ENCODE measurements at places on chromosomes 12 and 14. TPM values are rescaled to one million over a fixed set of nuclear protein-coding genes. Genes with fewer than 3 reads are reported as not detected.

The C12orf50 gene
- not detected for total RNA-seq

DNA sequence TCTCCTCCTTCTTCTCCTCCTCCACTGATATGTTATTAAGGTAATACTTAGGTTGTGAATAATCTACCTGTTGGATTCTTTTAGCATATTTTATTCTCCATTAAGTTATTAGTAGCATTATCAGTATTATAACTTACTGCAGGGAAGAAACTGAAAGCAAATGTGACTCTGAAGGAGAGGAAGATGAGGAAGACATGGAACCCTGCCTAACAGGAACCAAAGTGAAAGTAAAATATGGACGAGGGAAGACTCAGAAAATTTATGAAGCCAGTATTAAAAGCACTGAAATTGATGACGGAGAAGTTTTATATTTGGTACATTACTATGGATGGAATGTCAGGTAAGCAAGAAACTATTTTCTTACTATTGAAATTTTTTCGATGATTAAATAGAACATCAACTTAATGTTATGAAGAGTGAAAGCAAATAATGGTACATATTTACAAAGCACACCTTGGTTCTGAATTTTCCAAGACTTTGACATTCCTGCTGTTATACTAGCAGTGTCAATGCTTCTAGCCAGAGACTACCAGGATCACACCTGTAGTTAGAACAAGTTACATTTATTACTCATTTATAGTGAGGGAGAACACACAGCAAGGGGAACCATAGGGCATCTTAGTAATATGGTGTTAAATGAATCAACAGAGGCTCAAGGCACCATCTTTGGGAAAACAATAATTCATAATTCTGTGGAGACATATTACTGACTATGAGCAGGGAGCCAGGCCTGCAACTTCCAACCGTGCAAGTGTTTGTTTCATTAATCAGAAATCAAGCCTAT is 42.0 kb upstream of the TOMM20L start:
- DNase-seq, result no peak

The MOAP1 gene
- 70.3 TPM for total RNA-seq

The SLC17A8 gene
- total RNA-seq, result 1.2 TPM

DNA sequence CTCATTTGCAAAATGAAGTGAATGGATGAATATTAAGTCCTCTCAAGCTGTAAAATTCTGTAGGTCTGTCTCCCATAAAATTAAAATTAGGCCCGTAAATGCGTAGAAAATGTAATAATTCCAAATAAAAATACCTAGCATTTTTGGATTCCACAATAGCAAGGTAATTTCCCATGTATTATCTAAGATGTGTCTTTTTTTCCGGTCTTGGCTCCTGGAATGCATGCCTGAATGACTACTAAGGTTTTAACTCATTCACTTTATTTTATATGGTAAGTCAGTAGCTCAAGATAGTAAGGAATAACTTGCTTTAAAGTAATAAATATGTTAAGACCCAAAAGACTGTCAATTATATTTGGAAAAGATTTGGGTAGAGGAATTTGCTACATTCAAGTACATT is 11.1 kb downstream of the TXNRD1 start:
- DNase-seq, result no peak

The KRT6C gene
- total RNA-seq, result not detected

GRCh38 chr12:5034603-5035002 is 9.1 kb upstream of the KCNA5 start:
- DNase-seq, result no peak

Data from occipital lobe (tissue), 3 donors.